ENCODE measurements at places on chromosomes 1 and 21.

DNA sequence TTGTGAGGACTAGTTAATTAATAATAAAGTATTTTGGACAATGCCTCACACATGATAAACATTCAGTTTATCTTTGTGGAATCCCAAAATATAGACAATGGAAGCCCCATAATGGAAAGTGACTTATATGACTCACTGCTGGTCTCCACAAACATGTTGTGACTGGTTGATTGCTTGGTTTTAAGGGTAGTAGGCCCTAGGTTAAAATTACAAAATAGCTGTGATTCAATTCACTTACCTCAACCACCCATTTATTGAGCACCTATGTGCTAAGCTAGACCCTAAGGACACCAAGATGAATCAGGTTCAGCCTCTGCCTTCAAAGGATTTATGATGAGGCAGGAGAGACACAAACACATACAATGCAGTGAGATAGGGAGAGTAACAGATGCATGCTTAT, 42.4 kb downstream of the KANK4 start:
- no peak for DNase-seq

GRCh38 chr1:231750818-231751362, 124.3 kb downstream of the DISC1 start:
- DNase-seq = no peak

DNA sequence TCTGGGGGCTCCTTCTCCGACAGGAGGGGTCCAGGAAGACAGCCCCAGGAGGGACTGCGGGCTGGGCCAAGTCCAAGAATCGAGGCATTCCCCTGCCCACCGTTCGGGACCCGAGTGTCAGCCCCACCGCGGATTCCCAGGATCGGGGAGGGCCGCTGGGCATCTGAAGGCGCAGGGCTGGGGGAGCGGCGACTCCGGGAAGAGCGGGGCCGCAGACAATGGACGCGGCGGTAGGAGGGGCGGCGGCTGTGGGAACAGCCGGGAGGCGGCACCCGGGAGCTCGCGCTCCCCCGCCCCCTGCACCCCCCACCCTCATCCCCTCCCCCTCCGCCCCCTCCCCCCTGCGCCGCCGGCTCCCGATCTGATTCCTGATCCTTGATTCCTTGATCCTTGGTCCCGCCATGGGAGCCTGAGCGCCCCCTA, at the start of gene VANGL2:
VANGL2 (plus strand) TSS at position 342 of the 423 bp plus-strand sequence. CDS start 15,274 bp downstream, outside the sequence.
- DNase-seq = no peak

- DNase-seq = no peak
Observed at GRCh38 chr1:84202126-84202525, 58.1 kb downstream of the PRKACB start.

- no peak for DNase-seq
Observed at GRCh38 chr1:30550365-30551220, 172.8 kb downstream of the MATN1 start.

DNA sequence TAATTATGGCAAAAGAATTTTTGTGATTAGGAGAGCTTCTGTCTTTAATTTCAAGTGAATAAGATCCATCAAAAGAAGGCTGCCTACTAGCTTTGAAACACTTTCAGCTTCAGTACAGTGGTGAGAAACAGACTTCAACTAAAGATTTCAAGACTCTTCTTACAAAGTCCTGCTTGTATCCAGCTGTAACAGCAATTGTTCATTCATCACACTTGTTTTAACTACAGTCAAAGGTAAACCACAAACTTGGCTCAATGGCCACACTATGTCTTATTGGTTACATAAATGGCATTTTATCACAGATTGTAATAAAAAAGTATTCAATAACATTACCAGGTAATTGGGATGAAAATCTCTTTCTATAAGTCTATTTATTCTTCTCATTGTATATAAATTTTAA, 59.2 kb downstream of the WARS2 start:
- DNase-seq = no peak

GRCh38 chr1:4132352-4133296, 232.6 kb upstream of the C1orf174 start:
- DNase-seq = no peak

GRCh38 chr21:39020751-39021477, 162.3 kb downstream of the PSMG1 start:
- no peak for DNase-seq

GRCh38 chr1:33149453-33150190, 32.2 kb downstream of the TRIM62 start:
- DNase-seq = no peak

DNA sequence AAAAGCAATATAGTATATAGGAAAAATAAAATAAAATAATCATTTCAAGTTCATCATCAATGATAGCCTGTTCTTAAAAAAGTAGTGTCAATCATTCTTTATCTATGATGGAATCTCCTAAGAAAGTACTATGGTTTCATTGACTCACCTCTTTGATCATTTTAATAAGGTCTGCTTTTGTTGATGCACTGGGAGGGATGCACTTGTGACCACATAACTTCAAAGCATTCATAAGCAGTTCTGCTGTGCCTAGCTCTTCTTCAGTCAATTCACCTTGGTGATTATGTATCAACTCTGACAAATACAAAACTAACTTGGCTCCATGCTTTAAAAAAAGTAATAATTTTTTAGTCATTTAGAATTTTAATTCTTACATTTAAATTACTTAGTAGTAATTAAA, 84.8 kb upstream of the GNG4 start:
- DNase-seq = no peak
